Fibroblast of lung (primary cell): ENCODE measurements at places on chromosomes 16 and 17. TPM values are rescaled to one million over a fixed set of nuclear protein-coding genes. Genes with fewer than 3 reads are reported as not detected.

DNA sequence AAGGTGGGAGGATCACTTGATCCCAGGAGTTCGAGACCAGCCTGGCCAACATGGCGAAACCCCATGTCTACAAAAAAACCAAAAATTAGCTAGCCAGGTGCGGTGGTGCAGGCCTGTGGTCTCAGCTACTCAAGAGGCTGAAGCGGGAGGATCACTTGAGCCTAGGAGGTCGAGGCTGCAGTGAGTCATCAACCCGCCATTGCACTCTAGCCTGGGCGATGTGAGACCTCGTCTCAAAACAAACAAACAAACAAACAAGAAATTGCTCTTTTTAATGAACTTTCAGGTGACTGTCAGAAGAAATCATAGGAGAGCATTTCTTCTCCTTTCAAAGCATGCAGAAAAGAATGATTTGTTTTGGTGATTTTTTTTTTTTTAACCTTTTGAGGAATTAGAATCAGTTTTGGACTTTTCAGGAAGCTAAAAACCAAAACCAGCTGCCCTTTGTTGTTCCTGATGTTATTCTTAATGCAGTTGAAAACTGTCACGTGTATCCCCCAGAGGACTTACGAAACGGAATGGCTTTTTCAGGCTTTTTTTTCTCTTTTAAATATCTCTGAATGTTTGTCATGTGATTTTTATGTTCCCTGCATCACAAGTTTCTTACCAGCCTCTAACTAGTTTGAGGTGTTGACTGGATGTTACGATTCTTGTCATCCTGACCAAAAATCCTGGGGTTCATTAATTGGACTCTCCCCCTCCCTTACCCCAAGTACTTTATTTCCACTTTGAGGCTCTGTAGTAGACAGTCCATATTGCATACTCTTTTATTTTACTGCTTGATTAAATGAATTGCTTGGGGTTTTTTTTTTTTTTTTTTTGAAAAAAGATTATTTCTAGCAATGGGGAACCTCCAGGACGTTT is 34.1 kb downstream of the SNX29 start:
- DNase-seq = no peak

The TP53TG3D gene
- 0.33 and 1.5 TPM in 2 replicates for total RNA-seq

- no peak for DNase-seq
Observed at GRCh38 chr17:17425591-17425990, 51.2 kb upstream of the MED9 start.

DNA sequence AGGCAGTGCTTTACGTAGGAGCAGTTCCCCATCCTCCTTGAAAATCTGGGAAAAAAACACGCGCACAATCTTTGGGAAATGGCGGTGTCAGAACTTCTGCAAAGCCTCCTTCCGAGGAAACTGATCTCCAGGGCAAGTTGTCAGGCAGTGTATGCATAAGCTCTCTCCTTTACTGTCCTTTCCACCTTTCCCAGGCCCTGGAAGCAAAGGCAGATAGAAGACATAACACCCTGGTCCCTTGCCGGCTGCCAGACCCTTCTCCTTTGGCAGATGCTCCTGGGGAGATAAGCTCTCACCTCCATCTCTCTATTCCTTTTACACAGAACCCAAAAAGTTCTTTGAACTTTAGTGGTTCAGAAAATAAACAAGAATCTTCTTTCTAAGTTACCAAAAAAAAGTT is 12.4 kb downstream of the TOB1 start:
- no peak for DNase-seq

- no peak for DNase-seq
Observed at GRCh38 chr16:78072275-78072674, 27.2 kb upstream of the WWOX start.

- no peak for DNase-seq
Observed at GRCh38 chr16:52422307-52422706, 124.6 kb downstream of the TOX3 start.
